ENCODE measurements at places on chromosomes 2 and 18.

GRCh38 chr2:11558214-11558886 lies 24.5 kb downstream of the GREB1 start:
- DNase-seq: no peak

GRCh38 chr2:7523481-7524120 lies 606.4 kb downstream of the RNF144A start:
- DNase-seq: no peak

GRCh38 chr2:152355409-152355831 lies 20.4 kb downstream of the FMNL2 start:
- DNase-seq: no peak

DNA sequence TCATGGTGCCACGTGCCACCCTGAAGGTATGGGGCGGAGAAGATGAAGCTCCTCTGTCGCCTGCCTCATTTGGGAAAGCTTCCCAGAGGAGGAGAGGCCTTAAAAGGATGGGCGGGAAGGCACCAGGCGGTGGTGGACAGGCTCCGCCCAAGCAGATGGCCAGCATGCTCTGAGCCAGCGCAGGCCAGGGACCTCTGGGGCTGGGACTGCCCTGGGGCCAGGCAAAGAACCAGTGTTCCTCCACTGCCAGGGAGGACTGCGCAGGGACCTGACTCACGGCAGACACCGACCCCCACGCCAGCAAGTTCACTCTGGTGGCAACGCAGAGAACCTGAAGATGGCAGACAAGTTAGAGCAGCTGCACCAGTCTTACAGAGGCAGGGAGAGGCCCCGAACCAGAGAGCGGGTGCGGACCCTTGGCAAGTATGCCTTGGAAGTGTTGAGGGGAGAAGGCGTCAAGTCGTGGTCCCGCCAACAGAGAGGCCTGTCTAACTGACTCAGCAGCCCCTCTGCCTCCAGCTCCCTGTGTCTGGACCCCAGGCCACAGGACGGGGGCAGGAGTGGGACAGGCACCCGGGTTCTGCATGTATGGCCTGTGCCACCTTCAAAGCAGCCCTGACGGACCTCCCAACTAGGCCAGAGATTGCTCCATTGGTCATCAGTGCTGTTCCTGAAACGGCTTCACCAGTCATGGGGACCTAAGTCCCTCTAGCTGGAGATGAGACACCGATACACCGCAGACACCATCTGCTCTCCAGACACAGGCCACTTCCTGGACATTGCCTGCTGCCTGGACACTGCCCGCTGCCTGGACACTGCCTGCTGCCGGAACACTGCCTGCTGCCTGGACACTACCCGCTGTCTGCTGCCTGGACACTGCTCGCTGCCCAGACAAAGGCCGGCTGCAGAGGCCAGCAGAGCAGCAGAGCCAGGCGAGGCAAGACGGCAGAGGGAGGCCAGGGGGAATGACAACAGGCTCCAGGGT lies 124.7 kb downstream of the HDAC4 start:
- DNase-seq: no peak

GRCh38 chr2:99631700-99632099 lies 141.9 kb upstream of the REV1 start:
- no peak for DNase-seq

Data from activated CD4-positive, alpha-beta T cell treated with anti-CD3 and anti-CD28 coated beads, Interleukin-2, amount 50 U/mL, for 1 hour (primary cell).